NCI-H1092 (cell line): ENCODE measurements at places on chromosomes 16 and 17.

GRCh38 chr17:27810902-27811557, 10.7 kb upstream of the NOS2 start:
- DNase-seq, result no peak

- DNase-seq, result no peak
Measured at GRCh38 chr17:75649687-75650086, 16.5 kb downstream of the SMIM5 start.

GRCh38 chr16:47581114-47581513, 120.0 kb downstream of the PHKB start:
- DNase-seq, result no peak

GRCh38 chr17:34665150-34665806, 85.9 kb downstream of the TMEM132E start:
- DNase-seq, result no peak

- no peak for DNase-seq
Measured at GRCh38 chr17:80916246-80916645, 75.4 kb upstream of the CHMP6 start.

GRCh38 chr17:77555741-77556291, 402.7 kb upstream of the TNRC6C start:
- peak; percentile 83 for DNase-seq

- DNase-seq, result no peak
Measured at GRCh38 chr17:12990041-12990808, 27.6 kb downstream of the ELAC2 start.

DNA sequence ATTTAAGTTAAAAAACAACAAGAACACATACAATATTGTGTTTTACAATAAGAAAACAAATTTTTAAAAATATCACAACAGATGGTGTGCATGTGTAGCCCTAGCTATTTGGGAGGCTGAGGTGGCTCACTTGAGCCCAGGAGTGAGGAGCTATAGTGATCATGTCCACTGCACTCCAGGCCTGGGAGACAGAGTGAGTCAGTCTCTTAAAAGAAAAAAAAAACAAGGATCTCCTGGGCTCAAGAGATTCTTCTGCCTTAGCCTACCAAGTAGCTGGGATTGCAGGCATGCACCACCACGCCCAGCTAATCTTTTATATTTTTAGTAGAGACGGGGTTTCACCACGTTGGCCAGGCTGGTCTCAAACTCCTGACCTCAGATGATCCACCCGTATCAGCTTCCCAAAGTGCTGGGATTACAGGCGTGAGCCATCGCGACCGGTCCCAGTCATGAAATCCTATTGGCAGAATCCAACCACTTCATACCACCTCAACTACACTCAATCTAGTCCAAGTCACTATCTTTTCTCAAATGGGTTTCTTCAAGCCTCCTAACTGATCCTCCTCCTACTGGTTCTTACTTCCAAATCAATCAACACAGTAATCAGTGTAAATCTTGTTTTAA, 55.0 kb downstream of the STH start:
- no peak for DNase-seq

- no peak for DNase-seq
Measured at GRCh38 chr17:76013377-76013932, 12.8 kb downstream of the CDK3 start.

DNA sequence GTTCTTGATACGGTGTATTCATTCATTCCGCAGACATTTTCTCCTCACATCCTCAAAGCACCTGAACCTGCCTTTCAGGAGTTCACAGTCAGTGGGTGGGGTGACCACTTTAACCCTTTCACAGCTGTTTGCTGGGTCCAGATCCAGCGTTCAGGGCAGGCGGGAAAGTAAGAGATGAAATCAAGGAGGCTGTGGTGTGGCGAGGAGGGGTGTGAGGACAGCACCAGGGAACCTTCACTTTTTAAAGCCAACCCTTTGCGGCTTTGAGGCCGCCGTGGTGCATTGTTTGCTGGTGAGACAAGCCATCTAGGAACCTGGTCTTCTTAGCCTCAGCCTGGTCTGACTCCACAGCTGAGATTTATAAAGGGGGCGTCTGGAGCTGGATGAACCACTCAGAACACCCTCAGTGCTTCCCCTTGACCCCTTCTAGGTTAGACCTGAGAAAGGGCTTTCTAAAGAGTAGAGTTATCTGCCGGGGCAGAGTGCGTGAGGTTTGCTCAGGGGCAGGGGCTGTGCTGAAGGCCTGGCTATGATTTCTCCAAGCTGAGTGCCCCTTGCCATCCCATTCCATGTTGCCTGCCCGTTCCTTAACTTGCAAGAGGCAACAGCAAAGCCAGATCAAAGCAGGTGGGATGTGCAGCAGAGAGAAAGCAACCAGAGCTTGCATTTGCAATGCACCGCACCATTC, 933 bp downstream of the CCR7 start:
- DNase-seq, result no peak

DNA sequence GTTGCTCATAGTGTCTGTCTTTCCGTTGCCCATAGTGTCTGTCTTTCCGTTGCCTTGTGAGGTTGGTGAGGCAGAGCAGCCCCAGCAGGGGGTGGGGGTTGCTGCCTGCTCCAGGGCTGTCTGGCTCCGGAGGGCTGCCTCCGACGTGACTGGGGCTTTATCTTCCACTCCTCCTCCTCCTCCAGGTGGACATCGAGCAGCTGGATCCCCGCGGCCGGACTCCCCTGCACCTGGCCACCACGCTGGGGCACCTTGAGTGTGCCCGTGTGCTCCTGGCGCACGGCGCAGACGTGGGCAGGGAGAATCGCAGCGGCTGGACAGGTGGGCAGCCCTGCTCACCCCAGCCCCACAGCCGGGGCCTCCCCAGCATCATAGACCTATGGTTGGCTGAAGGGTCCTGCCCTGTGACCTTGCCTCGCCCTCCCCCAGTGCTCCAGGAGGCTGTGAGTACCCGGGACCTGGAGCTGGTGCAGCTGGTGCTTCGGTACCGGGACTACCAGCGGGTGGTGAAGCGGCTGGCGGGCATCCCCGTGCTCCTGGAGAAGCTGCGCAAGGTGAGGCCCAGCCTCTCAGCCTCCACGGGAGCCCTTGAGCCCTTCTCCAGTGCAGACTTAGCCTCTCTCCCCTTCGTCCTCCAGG, 14.7 kb downstream of the ANKRD13B start:
- DNase-seq, result no peak

GRCh38 chr16:5820472-5820871, 722.9 kb upstream of the EEF2KMT start:
- no peak for DNase-seq

DNA sequence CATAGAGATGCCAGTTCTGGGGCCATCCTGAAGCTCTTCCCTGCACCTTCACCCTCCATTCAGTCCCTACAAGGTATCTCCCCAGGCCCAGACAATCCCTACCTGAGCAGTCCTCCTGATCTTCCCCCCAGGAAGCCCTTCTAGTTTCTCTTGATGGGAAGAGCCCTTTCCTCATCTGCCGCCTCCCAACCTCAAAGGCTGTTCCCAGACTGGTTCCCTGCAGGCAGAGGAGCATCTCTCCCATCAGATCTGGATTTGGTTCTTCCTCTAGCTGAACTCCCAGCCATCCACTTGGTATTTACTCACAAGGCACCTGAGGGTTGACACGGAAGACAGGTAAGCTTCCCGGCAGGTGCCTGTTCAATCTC, 24.6 kb upstream of the PHB1 start:
- no peak for DNase-seq

- DNase-seq, result no peak
Measured at GRCh38 chr16:1584926-1585484, 26.9 kb downstream of the IFT140 start.

GRCh38 chr17:77473615-77474226, 333.0 kb downstream of the SEC14L1 start:
- DNase-seq, result no peak

DNA sequence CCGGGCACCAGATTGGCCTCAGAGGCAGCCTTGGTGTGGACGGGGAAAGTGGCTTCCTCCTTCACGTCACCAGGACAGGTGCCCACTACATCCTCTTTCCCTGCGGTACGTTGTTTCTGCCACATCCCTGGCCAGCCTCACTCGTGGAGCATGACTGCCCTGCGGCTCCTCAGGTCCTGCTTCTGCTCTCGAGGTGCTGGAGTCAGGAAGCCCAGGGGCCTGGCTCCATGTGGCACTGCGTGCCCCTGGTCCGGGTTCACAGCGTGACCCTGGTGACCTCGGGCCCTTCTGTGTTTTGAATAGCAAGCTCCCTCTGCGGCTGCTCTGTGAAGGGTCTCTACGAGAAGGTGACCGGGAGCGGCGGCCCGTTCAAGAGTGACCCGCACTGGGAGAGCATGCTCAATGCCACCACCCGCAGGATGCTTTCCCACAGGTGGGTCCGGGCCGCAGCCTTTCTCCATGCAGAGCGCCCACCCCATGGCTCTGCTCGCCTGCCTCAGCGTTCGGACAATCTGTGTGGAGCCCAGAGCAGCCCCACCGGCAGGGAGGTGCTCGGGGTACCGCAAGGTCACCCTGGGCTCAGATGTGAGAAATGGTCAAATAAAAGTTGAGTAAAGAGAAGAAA, 13.5 kb downstream of the RGS11 start:
- no peak for DNase-seq

GRCh38 chr17:7944326-7944725, 12.3 kb downstream of the CNTROB start:
- DNase-seq, result no peak

- DNase-seq, result no peak
Measured at GRCh38 chr16:55478827-55479429, at the start of gene MMP2. Gene MMP2 (plus strand): TSS chr16:55479198. CDS start chr16:55479480, 282 bp downstream.

GRCh38 chr17:77887464-77888241, 70.8 kb upstream of the TNRC6C start:
- DNase-seq, result peak; percentile 44

GRCh38 chr16:69865701-69866100, 85.4 kb upstream of the CLEC18A start:
- DNase-seq, result no peak

- DNase-seq, result no peak
Measured at GRCh38 chr17:49861150-49861884, 13.4 kb upstream of the TAC4 start.

GRCh38 chr16:31440516-31441184, 1.9 kb downstream of the ZNF843 start:
- no peak for DNase-seq

GRCh38 chr16:12545297-12545610, 258.4 kb downstream of the CPPED1 start:
- DNase-seq, result no peak

DNA sequence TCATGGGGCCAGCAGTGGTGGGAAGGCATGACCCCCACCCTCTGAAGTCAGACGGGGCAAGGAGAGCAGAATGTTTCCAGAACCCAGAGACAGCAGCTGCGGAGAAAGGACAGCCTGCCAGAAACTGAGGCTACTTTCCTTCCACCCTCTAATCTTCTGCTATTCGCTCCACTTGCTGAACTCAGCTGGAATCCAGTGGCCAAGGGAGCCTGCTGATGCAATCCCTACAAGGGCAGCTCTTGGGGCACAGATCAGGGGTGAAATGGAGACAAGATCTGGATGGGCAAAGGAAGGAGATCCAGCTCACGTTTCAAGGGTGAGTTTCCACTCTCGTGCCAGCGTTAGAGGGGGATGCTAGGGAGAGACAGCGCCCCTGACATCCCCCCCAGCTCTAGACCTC, 479.1 kb downstream of the SLC39A11 start:
- no peak for DNase-seq

GRCh38 chr16:72493716-72494415, 321.9 kb upstream of the PMFBP1 start:
- no peak for DNase-seq

GRCh38 chr16:88649924-88650748, 717 bp downstream of the CYBA start:
- DNase-seq, result no peak

DNA sequence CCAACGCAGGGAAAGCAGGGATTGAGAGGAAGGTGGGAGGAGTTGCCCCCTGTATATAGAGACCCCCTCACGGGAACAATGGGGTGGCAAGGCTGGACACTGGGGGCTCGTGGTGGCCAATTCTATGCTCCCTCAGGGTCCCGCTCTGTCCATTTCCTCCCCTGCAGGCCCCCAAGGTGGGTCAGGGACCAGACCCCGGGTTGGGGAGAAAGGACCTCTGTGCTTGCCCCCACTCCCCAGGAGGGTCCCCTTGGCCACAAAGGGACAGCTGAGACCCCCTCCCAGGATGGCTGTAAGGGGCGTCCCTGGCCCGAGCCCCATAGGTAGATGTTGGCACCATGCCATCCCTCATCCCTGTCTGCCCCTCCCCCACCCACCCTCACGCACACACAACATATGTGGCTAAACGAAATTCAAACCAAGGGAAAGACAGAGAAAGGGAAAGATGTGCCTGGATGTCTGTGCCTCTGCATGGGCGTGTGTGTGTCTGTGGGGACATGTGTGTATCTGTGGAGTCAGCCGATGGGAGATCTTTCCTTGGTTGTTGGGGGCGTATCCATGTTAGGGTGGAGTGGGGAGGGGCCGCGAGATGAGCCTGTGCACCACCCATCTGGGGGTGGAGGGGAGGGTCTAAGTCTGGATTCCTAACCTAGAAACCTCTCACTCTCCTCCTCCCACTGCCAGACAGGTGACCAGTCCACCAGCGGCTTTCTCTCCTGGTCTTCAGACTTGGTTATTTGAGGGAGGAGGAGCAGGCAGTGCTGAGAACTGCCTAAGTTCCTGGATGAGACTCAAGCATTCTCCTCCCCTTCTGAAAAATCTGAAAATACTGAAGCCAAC, 642 bp upstream of the NEUROD2 start:
- DNase-seq, result no peak

- no peak for DNase-seq
Measured at GRCh38 chr17:27544350-27545131, 86.4 kb upstream of the LGALS9 start.

DNA sequence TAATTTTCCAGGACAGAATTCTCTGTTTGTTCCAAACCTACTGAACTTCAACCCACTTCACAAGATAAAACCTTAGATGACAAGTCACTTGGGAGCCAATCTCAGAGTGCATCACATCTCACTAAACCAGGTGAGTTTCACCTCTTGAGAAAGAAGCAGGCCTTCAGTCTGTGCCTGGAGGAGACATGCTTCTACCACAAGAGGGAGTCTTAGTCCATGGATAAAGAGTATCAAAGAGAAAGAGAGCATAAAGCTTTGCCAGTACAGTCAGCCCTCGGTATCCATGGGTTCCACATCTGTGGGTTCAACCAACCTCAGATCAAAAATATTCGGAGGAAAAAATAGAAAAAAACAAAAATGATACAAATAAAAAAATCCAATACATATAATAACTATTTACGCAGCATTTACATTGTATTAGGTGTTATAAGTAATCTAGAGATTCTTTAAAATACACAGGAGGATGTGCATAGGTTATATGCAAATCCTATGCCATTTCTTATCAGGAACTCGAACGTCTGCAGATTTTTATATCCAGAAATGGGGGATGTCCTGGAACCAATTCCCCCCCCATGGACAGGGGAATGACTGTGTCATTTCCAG, 37.7 kb downstream of the DUSP14 start:
- no peak for DNase-seq
